BJ (cell line): ENCODE measurements at places on chromosomes 3 and 15.
A peak's percentile ranks its signal among the peaks of the same experiment; 100 is the strongest.

- peak; percentile 53 for DNase-seq
These were observed 10.5 kb downstream of the FILIP1L start for GRCh38 chr3:100103558-100104441.

DNA sequence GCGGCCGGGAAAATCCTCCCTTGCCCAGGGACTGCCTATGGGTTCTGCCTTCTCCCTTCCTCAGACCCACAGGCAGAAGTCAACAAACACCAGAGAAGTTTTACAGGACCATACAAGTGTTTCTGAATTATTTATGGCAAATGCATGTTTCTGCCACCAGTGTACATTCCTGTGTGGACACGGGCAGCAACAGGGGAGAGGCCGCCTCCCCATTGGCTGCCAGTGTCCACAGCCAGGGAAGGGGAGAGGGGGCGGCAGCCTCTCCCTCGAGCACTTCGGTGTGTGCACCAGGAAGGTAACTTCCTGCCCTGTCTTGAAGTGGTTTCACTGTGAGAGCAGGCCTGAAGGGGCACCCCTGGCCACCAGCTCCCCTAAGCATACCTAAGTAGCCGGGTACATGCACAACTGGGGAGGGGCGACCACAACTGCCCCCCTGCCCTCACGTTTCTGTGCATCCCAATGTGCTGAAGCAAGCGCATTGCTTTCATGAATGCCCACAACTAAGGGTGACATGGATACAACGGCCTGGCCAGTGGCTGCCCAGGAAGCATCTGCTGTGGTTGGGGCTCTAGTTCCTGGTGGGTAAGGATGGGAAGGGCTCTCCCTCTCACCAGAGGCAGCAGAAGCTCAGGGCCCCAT, 14.8 kb upstream of the SHISA5 start:
- no peak for DNase-seq

GRCh38 chr3:64489361-64490044, 198.3 kb downstream of the ADAMTS9 start:
- no peak for DNase-seq

- DNase-seq: no peak
These were observed 158.6 kb downstream of the ADAM10 start for GRCh38 chr15:58590926-58591325.

DNA sequence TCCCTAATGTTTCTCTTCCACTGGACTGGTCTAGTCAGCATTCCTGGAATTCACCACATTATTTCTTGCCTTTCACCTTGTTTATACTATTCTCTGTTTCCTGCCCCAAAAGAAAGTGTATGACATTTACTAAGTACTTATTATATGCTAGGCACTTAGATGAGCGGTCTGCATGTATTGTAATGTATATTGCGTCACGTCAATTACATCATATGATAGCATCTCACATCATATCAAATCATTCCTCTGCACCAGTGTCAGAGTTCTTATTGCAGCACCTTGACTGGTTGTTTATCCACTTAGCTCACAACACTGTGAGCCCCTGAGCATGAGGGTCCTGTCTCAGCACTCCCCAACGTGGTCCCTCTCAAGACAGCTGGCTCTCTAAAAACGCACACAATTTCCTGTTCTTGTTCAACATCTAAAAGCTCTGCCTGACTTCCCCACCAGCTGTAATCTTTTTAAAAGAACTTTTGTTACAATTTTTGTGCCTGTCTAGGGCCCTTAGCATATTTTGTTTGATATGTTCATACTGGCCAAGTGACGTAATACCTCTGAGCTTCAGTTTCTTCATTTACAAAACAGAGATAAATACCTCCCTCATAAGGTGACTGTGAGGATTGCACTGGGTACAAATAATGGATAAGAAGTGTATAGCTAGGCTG, 58.8 kb downstream of the ARHGAP31 start:
- DNase-seq: no peak

DNA sequence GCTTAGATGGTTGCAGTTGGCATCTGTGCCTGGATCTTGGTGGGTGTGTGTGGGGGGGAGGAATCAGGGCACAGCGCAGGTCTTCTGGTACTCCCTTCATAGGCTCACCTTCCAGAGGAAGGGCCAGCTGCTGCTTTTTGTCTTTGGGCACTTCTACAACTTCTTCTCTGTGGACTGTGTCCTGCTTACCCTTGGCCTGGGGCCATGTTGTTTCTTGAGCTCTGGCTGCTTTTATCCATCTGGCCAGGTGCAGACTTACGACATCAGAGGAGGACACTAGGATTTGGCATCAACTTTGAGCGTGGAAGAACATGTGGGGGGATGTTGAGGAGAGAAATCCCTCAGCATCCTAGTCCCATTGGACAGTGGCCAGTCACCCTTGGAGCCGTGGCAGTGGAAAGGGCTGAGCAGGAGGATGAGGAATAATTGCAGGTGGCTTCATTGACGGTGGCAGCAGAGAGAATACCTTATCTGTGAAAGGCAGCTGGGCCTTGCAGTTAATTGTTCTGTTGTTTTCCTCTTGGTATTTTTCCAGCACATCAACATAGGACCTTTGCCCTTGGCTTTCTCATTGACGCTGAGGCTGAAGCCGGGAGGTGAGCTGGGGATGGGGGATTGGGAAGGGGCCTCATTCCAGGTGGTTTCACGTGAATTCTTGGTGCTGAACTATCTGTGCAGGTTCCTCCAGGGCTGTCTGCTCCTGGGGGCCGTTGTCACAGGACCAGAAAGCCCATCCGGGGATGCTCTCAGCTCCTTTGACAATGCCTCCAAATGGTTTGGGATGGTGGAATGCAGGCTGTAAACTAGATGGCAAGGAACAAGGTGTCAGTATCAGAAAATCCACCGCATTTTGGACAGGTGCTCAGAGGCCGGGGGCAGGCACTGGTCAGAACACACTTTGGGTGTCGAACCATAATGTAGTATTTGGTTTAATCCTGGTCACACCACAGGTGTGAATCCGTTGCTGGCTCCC, 9.7 kb downstream of the EPHB1 start:
- no peak for DNase-seq

DNA sequence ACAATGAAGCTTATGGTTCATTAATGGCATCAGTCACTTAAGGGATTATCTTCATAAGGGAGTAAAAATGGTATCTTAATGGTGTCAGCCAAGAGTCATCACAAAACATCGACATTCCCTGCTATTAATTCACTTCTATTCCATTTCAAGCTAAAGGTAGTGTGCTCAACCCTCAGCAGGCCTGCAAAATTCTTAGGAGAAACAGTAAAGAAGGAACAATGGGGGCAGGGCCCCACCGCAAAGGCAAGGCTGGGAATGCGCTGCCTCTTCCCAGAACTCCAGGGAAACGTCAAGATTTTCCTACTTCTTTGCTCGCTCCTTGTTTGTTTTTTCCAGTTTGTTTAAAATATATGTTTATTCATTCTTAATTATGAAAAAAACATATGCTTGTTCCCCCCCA, 187.3 kb upstream of the TSC22D2 start:
- no peak for DNase-seq

GRCh38 chr3:79517766-79518413, 249.9 kb downstream of the ROBO1 start:
- no peak for DNase-seq

- no peak for DNase-seq
These were observed 890 bp downstream of the CHRD start for GRCh38 chr3:184380627-184381260.

GRCh38 chr3:52436500-52437149, 8.3 kb downstream of the SEMA3G start:
- DNase-seq: no peak

GRCh38 chr3:129732200-129732876, 125.9 kb upstream of the PLXND1 start:
- DNase-seq: no peak

GRCh38 chr15:88830016-88830415, 26.8 kb downstream of the ACAN start:
- DNase-seq: no peak
